NCI-H1417 (cell line): ENCODE measurements at places on chromosomes 3 and 15.
A peak's percentile ranks its signal among the peaks of the same experiment; 100 is the strongest.

DNA sequence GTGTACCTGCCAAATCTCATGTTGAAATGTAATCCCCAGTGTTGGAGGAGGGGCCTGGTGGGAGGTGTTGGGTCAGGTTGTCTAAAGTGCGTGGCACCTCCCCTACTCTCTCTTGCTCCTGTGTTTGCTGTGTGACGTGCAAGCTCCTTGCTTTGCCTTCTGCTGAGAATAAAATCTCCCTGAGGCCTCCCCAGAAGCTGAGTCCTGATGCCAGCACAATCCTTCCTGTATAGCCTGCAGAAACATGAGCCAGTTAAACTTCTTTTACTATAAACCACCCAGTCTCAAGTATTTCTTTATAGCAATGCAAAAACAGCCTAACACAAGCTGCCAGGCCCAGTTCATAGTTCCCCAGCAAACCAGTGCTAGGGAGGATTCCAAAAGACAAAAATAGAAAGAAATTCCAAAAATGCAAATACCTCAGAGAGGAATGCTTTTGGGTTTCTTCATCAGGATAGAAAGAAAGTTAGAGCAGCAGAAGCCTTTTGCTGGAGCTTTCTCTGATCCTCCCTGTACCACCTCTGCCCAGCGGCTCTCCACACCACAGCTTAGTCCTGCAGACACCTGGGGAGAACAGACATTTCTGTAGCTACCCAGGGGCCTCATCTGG lies 25.9 kb upstream of the CDV3 start:
- no peak for DNase-seq

DNA sequence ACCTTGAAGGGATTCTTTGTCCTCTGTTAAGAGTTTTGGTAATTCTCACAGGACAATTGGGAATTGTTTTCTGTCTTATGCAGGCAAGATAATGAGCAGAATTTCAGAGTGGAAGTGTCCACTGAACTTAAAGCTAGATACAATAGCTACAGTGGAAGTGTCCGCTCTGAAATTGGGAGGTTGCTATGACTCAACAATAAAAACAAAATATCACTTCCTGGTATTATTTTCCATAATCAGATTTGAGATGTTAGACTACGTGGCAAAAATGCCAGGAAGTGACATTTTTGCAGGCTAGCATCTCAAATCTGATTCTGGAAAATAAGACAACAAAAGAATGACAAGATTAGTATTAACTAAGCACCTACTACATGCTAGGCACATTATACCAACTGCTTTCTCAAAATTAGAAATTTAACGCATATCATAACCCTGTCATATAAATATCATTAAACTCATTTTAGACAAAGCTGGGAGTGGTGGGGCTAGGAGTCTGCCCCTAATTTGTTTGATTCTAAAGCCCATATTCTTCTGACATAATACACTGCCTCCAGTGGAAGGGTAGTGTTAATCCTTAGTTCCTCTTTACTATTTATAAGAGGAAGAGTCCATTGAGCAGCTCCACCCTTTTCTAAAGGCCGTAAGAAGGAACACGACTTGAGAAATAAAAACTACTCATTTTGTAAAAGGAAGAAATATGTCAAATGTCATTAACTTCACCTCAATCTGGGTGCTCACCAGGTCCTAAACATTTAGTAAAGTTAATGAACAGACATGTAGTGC lies 266.9 kb upstream of the STT3B start:
- DNase-seq = no peak

- DNase-seq = no peak
These were observed 346.3 kb downstream of the TIGIT start for GRCh38 chr3:114640126-114640525.

GRCh38 chr3:141610939-141611338 lies 124.1 kb downstream of the RASA2 start:
- no peak for DNase-seq

DNA sequence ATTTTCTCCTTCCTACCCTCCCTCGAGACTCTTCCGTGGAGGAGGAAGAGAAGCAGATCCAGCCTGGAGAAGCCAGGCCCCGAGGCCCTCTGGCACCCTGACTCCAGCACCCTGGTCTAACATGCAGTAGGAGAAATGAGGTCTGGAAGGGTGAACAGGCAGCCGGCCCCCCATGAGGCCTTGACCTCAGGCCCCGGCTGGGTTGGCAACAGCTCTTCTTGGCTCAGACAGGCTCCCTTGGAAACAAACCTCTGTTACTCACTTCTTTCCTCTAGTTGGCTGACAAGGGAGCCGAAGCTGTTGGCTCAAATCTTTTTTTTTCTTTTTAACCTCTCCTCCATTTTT lies 73.4 kb downstream of the CPN2 start:
- DNase-seq = no peak

DNA sequence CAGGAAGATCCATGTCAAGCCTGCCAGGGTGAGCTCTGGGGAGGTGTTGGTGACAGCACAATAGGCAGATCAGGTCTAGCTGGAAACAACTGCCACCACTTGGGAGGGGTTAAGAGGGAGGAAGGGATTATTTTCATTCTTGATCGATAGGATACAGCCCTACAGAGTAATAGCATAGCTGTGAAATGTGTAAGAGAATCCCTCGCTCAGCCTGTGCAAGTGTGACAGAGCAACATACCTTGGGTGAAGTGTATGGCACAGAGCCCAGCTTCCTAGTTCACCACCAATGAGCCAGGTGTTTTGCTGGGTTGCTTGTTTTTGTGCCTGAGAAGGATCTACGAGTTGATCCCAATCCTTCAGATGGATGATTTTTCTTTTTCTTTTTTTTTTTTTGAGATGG lies 9.2 kb upstream of the DCUN1D1 start:
- no peak for DNase-seq

DNA sequence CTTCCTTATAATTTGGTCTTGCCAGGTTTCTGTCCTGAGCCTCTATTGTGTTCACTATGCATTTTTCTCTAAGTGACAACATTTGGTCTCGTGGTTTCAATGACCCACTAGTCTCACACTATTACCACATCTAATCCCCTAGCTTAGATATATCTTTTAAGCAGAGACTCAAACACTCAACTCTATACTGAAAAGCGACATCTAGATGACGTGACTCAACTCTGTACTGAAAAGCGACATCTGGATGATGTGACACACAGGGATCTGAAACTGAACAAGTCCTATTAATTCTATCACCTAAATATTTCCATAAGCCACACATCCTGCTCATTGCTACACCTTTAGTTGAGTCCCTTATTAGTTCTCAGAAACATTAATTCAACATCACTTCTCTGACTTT lies 141.7 kb upstream of the MBNL1 start:
- no peak for DNase-seq

DNA sequence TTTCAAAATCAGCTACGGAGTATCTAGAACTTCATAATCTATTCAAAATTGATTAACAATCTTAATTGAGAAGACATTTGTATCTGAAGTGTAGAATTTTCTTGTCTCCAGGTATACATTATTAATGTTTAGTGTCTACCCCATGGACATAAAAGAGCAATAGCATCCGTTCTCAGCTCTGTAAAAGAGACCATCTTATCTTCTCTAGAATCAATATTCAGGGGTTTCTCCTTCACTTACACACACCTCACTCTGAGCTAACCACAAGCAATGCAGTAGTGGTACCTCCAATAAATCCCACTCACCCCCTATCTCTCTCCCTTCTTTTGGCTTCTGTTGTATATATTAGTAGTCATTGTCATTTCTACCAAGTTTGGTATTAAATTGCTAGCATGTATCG lies 16.2 kb downstream of the MBNL1 start:
- DNase-seq = no peak

- DNase-seq = peak; percentile 82
These were observed 24.5 kb downstream of the IQGAP1 start for GRCh38 chr15:90412356-90413194.

GRCh38 chr3:14652-15051 lies 181.9 kb upstream of the CHL1 start:
- DNase-seq = no peak

- DNase-seq = no peak
These were observed 61.5 kb downstream of the CYFIP1 start for GRCh38 chr15:22918596-22919140.

DNA sequence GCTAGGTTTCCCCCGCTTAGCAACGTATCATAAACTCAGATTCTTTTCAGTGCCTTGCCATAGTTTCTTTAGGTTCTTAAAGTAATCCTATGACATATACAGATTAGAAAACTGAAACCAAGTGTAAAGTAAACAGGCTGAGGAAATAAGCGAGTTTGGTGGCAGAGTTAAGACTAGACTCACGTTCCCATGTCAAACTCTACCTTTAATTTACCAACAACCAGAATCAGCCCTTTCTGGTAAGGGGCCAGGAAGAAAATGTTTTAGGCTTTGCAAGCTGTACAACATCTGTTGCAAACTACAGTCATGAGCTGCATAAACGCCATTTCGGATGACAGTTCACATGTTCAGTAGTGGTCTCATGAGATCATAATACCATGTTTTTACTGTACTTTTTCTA lies 128.0 kb upstream of the PRICKLE2 start:
- no peak for DNase-seq

DNA sequence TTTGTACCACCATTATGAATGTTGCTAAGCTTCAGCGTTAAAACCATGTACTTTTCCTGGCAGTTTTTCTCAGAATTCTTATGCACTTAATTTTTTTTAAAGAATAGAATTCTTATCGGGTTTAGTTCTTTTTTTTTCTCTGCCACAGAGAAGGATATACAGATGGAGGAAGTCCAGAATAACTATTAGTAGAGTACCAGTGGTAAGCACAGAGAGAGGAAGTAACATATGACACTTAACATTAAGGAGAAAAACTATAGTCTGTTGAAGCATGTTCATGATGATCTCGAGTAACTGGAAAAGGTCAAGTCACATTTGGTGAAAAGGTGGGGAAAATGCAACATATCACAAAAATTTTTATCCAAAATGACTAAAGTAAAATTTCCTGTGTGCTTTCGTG lies 68.9 kb downstream of the RNF13 start:
- no peak for DNase-seq

- no peak for DNase-seq
These were observed 174.2 kb upstream of the ATP10A start for GRCh38 chr15:26037369-26037768.

DNA sequence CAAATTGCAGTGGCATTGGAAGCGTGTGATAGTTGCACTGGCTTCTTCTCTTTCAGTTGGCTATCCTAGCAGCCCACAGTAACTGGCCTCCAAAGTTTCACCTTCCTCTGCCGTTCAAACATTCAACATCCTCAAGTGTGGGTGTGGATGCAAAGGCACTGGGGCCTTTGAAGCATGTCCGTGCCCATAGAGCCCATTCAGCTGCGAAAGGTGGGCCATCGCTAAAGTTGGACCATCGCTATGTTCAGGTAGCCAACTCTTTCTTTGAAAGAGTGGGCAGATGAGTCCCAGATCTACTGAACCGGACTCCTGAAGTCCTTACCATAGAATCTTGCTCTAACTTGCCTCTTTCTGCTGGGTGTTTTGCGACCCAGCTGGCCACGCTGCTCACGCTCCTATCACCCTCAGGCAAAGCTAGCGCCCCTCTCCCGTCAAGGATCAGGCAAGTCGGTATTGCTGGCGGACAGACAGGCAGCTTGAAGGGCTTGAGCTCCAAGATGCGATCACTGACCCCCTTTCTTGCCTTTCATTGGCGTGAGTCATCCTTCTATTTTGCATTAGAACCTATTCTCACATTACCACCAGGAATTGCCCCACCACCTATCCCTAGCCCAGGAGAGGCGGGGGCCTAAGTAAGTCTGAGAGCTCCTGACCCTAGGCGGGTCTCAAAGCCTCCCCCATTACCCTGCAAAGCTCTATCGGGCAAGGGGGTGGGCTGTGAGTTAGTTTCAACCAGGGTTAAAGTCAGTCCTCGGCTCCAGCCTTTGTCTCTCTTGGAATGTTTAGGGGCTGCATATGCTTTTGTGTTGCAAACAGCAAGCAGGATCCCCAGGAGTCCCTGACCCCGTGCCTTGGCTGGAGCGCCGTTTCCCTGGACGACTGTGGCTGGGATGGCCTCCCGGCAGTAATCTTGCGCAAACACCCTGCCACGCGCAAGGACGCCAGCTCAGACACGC lies 28.7 kb downstream of the ZIC4 start:
- no peak for DNase-seq

GRCh38 chr3:1423566-1424089 lies 330.8 kb downstream of the CNTN6 start:
- DNase-seq = no peak

DNA sequence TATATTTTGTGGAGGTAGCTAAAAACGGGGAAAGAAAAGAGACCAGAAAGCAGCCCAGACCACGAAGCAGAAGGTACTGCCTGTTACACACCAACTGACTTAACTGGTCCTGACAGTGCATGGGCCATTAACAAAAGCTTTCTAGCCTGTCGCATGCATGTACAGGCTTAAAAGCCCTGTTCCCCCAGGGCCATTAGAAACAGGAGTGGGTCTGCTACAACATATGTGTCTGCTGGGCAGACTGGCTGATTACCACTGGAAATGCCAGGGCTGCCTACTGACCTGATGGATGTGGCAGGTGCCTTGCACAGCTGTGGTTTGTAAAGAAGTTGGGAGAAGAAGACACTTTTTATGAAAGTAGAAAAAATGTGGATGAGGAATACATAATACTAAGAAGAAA lies 137.4 kb downstream of the GAP43 start:
- peak; percentile 8 for DNase-seq

DNA sequence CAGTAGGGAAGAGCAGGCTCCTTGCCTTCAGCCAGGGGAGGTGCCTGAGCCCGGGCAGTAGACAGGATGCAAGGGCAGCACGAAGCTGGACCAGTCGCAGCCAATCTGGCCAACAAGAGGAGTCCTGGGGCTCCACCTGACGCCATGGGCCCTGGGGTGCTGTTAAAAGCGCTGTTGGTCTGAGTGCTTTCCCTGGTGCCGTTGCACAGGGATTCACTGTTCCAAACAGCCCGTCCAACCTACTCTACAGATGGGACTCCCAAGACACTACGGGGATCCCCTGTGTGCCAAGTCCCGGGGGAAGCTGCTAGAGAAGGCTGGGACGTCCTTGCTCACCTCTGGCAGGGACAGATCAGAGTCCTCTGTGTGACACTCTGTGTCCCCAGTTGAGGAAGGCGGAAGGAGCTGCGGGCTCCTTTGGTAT lies 632 bp downstream of the CTSH start:
- DNase-seq = no peak

GRCh38 chr3:146561463-146561862 lies 17.1 kb upstream of the PLSCR1 start:
- DNase-seq = no peak

- DNase-seq = no peak
These were observed 34.1 kb downstream of the AKAP13 start for GRCh38 chr15:85414495-85414894.

- no peak for DNase-seq
These were observed 190.8 kb downstream of the ADAMTSL3 start for GRCh38 chr15:83844742-83845141.

DNA sequence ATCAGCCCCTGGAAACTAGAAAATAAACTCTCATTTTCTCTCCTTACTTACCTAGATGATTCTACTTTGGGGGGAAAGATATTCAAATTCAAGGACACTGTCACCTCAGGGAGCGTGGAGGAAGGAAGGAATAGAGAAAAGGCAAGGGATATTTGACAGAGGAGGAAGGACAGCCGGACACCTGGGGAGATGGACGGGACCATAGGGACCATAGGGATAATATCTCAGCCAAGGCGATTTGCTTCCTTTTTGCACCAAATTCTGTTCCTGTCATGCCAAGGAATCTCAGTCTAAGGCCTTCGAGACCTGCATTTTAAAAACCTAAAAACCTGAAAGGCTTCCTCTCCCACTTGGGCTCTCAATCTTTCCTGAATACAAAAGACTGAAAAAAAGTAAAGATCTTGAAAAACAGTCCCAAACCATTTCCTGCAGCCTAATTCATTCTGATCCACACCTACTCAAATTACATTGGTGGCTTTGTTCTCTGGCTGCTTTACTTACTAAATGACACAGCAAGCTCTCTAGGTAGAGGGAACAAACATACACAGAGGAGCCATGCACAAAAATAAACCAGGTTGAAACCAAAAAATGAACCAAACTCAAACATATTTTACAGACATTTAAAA lies 73.9 kb upstream of the SLC24A5 start:
- DNase-seq = peak; percentile 80
